ENCODE measurements at places on chromosomes 5 and 9.

- peak; percentile 75 for DNase-seq
Observed at GRCh38 chr9:77751341-77752091, 103.4 kb upstream of the GNA14 start.

DNA sequence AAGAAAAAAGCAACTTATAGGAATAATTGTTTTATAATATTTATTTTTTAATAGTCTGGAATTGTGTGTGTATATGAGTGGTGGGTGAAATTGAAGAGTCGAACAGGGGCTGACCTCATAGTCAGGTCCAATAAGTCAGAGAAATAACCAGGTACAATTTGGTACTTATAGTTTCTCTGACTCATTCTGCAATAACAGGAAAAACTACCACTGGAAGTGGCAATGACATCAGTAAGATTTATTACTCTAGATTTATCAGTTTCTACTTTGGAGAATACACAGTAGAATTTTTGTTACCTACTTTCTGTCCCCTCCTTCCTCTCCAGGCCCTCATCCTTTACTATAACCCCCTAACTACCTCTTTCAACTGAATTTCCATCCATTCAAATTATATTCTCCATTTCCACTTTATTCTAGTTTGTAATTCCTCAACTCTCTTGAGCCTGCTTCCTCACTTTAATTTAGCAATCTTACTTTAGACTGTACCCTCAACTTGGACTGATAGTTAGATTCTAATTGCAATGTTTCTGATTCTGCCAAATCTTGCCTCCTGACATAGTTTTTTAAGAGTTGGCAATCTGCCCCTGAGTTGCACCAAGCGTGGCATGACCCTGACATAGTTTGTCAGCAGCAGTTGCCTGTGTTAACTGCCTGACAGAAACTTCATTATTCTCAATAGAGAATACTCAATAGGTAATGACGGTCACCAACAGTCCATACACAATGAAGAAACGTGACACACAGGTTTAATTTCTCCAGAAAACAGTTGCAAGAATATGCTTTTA, 475.3 kb upstream of the RIOK2 start:
- peak; percentile 53 for DNase-seq

- no peak for DNase-seq
Observed at GRCh38 chr9:93674580-93675335, 98.4 kb downstream of the PHF2 start.

DNA sequence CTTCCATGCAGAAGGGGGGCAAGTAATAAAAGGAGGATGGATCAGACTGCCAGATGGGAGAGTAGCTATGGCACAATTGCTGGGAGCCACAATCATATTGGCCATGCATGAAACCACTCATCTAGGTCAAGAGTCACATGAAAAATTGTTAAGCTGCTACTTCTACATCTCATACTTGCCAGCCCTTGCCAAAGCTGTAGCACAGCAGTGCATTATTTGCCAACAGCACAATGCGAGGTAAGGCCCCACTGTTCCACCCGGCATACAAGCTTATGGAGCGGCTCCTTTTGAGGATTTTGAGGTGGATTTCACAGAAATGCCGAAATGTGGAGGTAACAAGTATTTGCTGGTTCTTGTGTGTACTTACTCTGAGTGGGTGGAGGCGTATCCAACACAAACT, 109.9 kb upstream of the EPB41L4A start:
- DNase-seq: no peak

GRCh38 chr9:98491828-98492227, 216.9 kb downstream of the GABBR2 start:
- DNase-seq: no peak

GRCh38 chr9:109880276-109881169, 100.5 kb downstream of the PALM2AKAP2 start:
- peak; percentile 46 for DNase-seq

DNA sequence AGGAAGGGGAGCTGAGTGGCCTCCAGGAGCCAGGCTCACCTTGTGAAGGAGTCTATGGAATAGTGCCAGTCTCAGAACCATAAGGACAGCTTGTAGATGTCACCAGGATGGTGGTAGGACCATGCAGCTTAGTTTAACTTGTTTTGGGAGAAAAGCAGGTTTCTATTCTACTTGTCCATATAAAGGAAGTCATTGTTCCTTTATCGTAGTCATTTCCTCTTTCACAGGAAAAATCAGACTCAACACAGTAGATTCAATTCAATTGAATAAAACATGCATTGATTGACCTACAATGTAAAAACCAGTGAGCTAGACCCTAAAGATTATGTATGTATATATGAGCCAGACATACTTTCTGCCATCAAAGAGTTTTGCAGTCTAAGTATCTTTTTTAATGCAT, 53.3 kb downstream of the MEGF10 start:
- no peak for DNase-seq

- no peak for DNase-seq
Observed at GRCh38 chr5:156753846-156754245, 96.2 kb upstream of the PPP1R2B start.

DNA sequence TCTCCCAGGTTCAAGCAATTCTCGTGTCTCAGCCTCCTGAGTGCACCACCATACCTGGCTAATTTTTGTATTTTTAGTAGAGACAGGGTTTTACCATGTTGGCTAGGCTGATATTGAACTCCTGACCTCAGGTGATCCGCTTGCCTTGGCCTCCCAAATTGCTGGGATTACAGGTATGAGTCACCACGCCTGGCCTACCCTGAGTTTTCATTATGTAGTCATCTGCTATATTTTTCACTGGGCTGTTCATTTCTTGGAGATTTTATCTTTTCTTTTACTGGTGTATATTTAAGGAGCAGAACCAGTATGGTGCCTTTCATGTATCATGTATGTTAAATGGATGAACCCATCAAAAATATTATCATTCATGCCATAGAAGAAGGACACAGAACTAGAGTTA, 377.0 kb upstream of the ACTBL2 start:
- DNase-seq: no peak
